ENCODE measurements at places on chromosomes 6 and 20.

GRCh38 chr6:165889636-165890403, 226.8 kb upstream of the PDE10A start:
- no peak for DNase-seq

GRCh38 chr6:135021310-135022049, 33.1 kb downstream of the HBS1L start:
- DNase-seq: no peak

- no peak for DNase-seq
Measured at GRCh38 chr20:42740226-42740870, 449.4 kb downstream of the PTPRT start.

DNA sequence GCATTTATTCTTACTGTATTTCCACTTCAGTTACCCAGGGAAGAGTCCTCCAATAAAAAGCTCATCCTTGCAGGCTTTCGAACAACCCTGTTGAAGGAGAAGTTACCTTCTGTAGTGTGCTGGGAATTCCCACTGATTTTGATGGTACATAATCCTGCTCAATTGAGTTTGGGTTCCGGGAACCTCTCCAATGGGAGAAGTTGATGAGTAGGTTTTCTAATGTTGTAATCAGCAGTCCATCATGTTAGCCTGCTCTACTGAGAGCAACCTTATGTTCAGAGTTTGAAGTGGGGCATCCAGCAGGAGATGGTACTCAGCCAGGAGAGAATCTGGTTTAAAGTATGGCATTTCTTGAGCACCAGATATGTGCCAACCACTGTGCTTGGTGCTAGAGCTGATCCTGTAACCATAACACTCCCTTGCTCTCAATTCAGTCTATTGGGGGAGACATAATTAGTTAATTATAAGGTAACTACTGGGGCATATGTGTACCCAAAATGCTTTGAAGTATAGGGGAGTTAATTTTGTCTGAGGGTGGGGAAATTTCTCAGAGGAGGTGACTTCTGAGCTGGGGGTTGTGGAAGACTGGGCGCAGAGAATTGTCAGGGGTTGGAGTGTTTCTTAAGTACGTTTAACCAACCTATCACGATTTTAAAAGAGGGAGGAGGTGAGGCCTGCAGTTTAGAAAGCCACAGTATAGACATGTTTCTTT, 2.1 kb downstream of the TOP1 start:
- no peak for DNase-seq

DNA sequence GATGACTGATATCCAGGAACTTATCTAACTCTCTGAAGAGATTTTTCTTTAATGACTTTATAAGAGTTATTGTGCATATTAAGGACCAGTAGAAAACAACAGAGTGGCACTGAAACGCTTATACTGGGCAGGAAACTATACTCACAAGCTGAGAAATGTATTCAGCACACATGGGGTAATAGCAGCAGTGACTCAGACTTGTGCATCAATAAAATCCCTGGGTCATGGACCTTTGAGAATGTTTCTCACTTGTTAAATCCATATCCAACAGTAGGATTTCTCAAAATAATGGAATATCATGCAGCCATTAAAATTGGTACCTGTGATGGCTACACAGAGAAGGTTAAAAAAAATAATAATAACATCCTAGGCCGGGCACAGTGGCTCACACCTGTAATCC, 219.5 kb downstream of the BTBD9 start:
- DNase-seq: no peak

DNA sequence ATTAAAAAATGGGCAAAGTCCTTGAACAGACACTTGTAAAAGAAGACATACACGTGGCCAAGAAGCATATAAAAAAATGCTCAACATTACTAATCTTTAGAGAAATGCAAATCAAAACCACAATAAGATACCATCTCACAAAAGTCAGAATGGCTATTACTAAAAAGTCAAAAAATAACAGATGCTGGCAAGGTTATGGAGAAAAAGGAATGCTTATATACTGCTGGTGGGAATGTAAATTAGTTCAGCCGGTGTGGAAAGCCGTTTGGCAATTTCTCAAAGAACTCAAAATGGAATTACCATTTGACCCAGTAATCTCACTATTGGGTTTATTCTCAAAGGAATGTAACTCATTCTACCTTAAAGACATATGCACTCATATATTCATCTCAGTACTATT, 166.6 kb downstream of the KHDC1L start:
- DNase-seq: no peak

GRCh38 chr6:50333696-50334095, 284.0 kb upstream of the DEFB112 start:
- no peak for DNase-seq

GRCh38 chr6:24543683-24544082, 48.9 kb downstream of the ALDH5A1 start:
- no peak for DNase-seq

DNA sequence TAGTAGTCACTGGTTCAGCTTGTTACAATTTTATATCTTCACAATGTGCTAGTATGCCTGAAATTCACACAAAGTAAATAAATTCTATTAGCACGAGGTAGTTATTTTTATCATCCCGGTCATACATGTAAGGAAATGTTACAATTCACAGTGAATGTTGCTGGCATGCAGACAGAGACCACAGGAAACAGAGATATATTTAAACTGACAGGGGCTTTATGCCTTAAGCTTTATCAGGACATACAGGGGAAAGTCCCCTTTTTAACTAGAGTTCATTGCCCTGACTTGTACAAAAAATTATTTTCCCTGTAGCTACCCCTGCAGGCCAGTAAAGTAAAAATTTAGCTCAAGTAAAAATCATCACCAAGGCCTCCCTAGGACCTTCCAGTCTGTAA, 712.0 kb upstream of the NRSN1 start:
- DNase-seq: no peak

- DNase-seq: no peak
Measured at GRCh38 chr6:8130399-8130798, 28.1 kb upstream of the EEF1E1 start.

DNA sequence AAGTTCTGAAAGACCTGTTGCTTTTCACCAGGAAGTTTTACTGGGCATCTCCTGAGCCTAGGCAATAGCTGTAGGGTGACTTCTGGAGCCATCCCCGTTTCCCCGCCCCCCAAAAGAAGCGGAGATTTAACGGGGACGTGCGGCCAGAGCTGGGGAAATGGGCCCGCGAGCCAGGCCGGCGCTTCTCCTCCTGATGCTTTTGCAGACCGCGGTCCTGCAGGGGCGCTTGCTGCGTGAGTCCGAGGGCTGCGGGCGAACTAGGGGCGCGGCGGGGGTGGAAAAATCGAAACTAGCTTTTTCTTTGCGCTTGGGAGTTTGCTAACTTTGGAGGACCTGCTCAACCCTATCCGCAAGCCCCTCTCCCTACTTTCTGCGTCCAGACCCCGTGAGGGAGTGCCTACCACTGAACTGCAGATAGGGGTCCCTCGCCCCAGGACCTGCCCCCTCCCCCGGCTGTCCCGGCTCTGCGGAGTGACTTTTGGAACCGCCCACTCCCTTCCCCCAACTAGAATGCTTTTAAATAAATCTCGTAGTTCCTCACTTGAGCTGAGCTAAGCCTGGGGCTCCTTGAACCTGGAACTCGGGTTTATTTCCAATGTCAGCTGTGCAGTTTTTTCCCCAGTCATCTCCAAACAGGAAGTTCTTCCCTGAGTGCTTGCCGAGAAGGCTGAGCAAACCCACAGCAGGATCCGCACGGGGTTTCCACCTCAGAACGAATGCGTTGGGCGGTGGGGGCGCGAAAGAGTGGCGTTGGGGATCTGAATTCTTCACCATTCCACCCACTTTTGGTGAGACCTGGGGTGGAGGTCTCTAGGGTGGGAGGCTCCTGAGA, at the start of gene HFE:
Gene HFE (plus strand): TSS at position 146 of the 832 bp plus-strand sequence. CDS start 12 bp downstream, at position 158.
- DNase-seq: no peak

DNA sequence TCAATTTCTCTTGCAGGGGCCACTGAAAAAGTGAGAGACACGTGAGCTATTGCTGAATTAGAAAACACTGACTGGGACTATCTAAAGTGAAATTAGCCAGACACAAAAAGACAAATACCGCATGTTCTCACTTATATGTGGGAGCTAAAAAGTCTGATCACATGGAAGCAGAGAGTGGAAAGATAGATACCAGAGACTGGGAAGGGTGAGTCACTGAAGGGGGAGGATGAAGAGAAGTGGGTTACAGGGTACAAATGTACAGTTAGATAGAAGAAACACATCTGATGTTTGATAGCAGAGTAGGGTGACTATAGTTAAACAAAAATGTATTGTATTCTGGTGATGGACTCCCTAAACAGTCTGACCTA, 13.4 kb downstream of the CST3 start:
- DNase-seq: no peak

DNA sequence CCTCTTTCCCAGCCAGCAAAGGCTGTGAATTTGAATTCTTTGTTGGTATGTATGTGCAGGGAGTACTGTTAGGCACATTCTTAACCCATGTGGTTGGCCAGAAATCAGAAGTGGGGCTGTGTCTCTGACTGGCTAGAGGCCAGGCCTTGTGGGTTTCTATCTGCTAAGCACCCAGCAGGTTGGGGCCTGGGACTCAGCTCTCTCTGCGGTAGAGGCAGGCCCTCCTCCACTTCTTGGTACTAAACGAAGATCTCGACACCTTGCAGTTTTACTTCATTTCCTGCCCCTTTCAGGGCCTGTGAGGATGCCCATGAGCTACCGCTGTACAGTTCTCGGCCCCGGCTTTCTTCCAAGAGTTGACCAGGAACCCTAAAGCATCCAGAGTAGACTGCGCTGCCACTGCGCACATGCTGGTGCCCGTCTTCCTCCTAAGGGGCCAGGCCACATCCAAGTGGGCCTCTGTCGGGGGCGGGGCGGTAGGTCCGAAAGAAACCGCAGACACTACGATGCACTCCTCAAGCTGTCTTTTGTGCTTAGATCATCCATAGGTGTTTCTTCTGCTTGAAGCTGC, 51.1 kb downstream of the TCP11 start:
- no peak for DNase-seq

- DNase-seq: no peak
Measured at GRCh38 chr20:34254979-34255378, 13.8 kb downstream of the ASIP start.

GRCh38 chr20:58086763-58087561, 141.5 kb downstream of the ANKRD60 start:
- peak; percentile 11 for DNase-seq

GRCh38 chr20:42609618-42610017, 580.1 kb downstream of the PTPRT start:
- DNase-seq: no peak

DNA sequence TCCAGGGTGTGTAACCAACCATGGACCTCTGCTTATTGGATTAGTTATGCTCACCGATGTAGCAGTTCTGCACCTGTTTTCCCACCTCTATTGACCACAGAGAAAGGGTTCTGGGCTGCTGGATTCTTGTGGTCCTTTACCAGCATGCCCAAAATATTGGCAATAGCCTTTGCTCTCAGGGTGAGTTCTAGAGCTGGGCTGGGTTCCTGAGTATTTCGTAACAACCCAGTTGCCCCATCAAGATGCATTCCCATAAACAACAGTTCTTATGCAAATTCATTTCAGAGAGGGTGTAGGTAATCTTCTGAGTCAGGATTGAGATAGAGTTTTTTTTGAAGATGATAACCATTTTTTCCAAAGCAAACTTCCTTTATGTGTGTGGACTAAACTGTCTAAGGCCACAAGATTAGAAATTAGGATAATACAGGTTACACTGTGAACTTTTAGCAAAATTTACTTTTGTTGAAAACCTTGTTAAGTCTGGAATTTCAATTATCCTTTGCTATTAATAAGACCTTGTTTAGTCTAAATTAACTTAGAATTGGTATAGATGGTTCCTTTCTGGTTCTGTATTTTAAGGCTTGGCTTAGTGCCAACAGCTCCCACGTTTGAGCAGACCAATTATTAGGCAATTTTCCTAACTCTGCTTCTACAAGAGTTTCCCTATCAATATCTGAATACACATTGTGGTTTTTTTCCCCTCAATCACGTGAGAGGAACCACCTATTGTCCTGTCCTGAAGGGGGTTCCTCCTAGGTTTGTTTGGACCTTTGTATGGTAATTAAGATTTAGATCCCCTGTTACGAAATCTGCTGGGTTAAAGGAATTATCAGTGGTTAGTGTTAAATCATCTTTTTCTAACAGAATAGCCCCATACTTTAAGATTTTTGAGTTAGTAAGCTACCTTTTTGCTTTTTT, 46.1 kb downstream of the TBX18 start:
- no peak for DNase-seq

DNA sequence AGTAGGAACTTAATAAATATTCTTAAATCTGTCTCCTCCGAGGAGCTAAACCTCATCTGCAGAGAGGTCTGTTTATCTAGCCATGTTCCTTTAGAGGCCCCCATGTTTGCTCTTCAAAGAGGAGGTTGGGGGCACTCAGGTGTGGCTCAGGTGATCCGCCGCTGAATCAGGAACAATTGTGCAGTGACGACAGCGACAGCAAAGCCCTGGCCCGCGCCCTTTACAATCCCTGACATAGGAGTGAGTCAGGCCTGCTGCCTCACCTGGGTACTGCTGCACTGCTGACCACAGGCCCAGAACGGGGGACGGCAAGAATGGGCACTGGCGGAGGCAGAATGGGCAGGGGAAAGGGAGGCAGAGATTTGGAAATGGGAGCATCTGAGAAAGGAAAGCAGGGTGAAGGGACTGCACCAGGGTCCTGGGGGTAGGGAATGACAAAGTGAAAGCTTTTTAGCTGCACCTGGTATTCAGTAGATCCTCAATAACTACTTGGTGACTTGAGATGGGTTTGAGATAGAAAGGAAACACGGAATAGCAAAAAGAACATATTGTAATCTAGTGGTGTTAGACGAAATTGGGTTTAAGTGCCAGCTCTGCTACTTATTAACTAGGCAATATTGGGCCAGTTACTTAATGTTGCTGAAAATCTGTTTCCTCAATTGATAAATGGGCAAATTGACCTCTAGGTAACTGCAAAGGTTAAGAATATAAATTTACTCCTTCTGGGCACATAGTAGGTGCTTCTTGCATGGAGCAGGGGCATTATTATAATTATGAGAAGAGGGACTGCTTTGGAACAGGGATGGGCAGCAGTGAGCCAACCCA, 5.4 kb upstream of the IER3 start:
- peak; percentile 86 for DNase-seq

DNA sequence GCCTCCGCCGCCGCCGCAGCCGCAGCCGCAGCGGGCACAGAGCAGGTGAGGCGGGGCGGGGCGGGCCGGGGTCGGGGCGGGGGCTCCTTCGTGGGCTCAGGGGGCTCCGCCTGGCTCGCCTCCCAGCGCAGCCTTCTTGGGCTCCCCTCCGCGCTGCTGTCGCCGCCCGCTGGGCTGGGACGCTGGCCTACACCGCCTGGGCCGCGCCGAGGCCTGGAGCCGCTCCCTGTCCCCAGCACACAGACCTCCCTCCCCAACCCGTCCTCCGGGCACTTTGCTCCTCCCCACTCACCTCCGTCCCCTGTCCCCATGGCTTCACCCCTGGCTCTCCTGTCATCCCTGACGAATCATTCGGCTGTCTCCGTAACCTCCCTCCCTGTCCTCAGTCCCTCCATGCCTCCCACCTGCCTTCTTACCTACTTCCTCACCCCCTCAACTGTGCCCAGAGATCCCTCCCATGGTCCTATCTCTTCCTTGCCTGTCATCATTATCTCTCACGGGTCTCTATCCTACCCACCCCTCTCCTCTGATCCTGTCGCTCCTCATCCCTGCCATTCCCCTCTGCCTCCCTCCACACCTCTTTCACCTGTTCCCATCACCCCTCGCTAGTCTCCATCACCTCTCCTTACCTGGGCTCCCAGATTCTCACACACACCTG, 512 bp downstream of the TTBK1 start:
- no peak for DNase-seq

- DNase-seq: no peak
Measured at GRCh38 chr6:106213660-106214289, 111.8 kb downstream of the ATG5 start.

GRCh38 chr6:19424853-19425252, 412.3 kb upstream of the ID4 start:
- DNase-seq: no peak

Data from keratinocyte (primary cell).